ENCODE measurements at places on chromosomes 7 and 10. TPM values are rescaled to one million over a fixed set of nuclear protein-coding genes. Genes with fewer than 3 reads are reported as not detected.

The CAMK2B gene
- total RNA-seq, result 0.44 TPM

The PTN gene
- 13.7 TPM for total RNA-seq

The LRMDA gene
- 0.48 TPM for total RNA-seq

The OR9A2 gene
- total RNA-seq, result not detected

The CCDC172 gene
- total RNA-seq, result 3.0 TPM

The HTR5A gene
- total RNA-seq, result not detected

The SFTPD gene
- 1.1 TPM for total RNA-seq

- DNase-seq, result no peak
These were observed 28.3 kb downstream of the EMX2 start for GRCh38 chr10:117570880-117571279.

DNA sequence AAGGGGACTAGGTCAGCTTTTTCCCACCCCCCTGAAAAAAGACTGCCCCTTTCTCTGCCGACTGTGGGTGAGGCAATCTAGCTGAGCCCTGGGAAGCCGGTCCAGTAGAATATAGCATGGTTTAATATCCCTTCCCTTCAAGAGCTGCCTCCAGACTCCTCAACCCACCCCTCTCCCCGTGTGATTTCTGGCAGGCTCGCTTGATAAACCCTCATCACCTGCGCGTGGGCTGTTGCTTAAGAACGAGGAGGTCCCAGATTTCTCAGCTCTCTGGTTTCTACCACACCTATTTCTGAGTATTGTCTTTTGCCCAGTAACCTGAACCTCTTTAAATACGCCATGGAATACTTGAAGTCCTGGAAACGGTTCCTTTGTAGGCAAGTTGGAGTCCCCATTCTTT lies 2.0 kb upstream of the LRRC4 start:
- no peak for DNase-seq

DNA sequence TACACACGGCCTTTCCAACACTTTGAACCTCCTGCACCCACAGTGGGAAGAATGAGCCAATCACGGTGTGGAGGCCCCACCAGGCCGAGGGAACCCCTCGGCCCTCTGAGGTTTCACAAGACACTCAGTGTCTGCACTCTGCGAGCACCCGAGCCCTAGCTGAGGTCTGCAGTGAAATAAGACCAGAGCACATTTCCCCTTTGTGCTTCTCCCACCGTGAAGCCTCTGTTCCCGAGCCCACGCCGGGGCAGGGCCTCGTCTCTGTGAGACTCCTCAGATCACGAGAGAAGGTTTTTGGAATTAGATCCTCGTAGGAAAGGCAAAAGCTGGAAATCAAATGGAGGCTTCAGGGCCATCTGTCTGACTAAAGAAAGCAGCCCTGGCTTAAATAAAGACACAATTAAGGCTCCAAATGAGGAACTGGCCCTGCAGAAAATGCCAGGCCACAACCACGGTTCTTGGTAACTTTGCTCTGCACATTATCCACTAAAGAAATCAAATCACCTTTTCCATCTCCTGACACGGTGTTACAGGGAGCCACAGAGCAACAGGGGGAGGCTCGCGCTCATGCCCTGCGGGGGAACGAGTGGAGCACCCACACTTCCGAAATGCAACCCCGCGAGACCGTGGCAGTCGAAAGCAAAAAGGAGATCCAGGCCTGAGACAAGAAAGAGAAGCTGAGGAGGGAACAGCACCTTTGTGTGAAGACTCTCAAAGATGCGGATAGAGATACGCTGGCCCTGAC lies 43.7 kb downstream of the FAM53B start:
- DNase-seq, result no peak

DNA sequence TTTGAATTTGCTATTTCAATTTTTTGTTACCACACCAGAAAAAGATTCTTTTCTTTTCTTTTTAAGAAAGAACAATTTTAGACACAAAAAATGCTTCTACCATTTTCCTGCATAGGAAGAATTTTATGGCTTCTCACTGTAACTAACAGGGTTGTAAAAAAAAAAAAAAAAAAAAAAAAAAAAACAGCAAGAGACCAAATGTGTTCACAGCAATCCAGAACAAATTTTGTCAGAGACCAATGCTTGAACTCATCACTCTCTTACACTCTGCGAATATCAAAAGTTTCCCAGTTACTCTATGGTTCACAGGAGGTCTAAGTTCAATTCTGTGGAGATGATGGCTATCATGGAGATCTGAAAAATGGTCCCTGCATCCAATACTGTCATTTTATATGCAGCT lies 84.4 kb downstream of the CHCHD3 start:
- no peak for DNase-seq

GRCh38 chr7:88214456-88214855 lies 5.4 kb downstream of the SRI start:
- no peak for DNase-seq

- no peak for DNase-seq
These were observed 22.7 kb downstream of the DHTKD1 start for GRCh38 chr10:12091421-12091820.

- no peak for DNase-seq
These were observed 26.8 kb upstream of the ZNF746 start for GRCh38 chr7:149524394-149524793.

GRCh38 chr7:460374-461116 lies 59.1 kb downstream of the PDGFA start:
- DNase-seq, result no peak

GRCh38 chr7:157309988-157310668 lies 26.7 kb upstream of the DNAJB6 start:
- peak; percentile 76 for DNase-seq

- no peak for DNase-seq
These were observed 712.9 kb upstream of the NRP1 start for GRCh38 chr10:34047389-34047788.

- no peak for DNase-seq
These were observed 28.0 kb upstream of the IKZF1 start for GRCh38 chr7:50276483-50276882.

GRCh38 chr7:43621729-43622448 lies 39.0 kb downstream of the STK17A start:
- no peak for DNase-seq

GRCh38 chr7:29564496-29565223 lies 1.0 kb downstream of the PRR15 start:
- DNase-seq, result peak; percentile 53
